Mesothelial cell of epicardium (in vitro differentiated cells): ENCODE measurements at places on chromosomes 12 and 14. TPM values are rescaled to one million over a fixed set of nuclear protein-coding genes. Genes with fewer than 3 reads are reported as not detected.

PLEKHG7 gene
- total RNA-seq = not detected in 3 replicates

HOXC9 gene
- 1.1 to 2.0 TPM (median 1.6 TPM) in 3 replicates for total RNA-seq

PTPN6 gene
- 21.6 to 26.2 TPM (median 23.6 TPM) in 3 replicates for total RNA-seq

MYH6 gene
- not detected in 3 replicates for total RNA-seq

DNA sequence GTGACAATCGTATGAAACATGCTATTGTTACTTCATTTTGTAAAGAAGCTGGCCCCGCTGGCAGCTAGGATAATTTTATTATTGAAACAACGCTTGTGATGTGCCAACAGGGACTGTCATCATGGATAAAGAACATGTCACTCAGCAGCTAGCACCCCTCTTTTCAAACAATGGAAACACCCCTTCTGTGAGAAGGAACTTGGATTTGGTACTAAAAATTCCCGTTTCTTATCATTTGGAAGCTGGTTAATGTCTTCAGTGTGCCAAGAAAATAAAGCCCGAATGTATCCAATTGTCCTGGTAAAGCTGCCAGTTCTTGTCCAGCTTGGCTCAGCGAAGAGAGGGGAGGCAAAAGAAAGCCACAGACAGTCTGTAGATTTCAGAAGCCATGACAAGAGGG lies 186.6 kb downstream of the PHLDA1 start:
- DNase-seq = no peak

GRCh38 chr14:77761205-77761931 lies 412 bp upstream of the SNW1 start:
- DNase-seq = no peak

DNA sequence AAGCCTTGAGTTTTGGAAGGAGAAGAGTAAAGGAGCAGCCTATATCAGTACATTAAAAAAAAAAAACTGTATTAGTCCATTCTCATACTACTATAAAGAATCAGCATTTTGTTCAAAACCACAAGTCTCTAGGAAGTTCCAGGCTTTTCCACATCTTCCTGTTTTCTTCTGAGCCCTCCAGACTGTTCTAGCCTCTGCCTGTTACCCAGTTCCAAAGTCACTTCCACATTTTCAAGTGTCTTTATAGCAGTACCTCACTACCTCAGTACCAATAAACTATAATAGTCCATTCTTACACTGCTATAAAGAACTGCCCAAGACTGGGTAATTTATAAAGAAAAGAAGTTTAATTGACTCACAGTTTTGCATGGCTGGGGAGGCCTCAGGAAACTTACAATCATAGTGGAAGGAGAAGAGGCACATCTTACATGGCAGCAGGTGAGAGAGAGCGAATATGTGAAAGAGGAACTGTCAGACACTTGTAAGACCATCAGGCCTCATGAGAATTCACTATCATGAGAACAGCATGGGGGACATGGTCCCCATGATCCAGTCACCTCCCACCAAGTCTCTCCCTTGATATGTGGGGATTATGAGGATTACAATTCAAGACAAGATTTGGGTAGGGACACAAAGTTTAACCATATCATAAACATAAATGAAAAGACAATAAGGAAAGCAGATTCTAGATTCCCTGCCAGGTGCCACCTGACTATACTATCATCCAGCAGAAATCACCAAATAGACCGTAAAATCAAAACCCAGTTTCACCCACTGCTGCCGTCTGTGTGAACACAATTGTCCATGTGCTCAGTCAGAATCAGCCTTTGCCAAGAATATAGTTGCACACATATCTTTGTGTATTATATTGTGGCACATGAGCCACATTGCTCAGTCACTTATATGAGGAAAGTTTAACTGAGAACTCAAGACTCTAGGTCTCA lies 27.8 kb downstream of the TOGARAM1 start:
- no peak for DNase-seq

GRCh38 chr14:94388384-94389103 lies at the start of gene SERPINA1:
SERPINA1 (minus strand) TSS chr14:94388602; CDS start chr14:94383237, 5,365 bp downstream.
- no peak for DNase-seq

DNA sequence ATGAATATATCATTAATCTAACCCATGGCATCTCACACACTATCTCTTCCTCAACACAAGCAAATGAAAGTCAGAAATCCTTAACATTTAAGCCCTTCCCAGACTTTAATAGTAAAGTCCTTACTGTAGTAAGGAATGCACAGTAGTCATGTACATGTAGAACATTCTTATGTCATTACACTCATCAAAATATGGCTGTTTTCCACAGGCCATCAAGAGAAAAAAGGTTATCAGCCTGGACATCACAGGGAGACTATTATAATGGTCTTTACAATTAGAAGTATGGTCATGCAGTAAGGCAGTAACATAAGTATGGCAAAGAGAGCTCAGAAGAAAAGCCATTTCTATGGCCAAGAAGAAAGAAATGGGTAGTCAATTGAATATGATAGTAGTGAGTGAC lies 121.2 kb downstream of the SLC6A15 start:
- no peak for DNase-seq

DNA sequence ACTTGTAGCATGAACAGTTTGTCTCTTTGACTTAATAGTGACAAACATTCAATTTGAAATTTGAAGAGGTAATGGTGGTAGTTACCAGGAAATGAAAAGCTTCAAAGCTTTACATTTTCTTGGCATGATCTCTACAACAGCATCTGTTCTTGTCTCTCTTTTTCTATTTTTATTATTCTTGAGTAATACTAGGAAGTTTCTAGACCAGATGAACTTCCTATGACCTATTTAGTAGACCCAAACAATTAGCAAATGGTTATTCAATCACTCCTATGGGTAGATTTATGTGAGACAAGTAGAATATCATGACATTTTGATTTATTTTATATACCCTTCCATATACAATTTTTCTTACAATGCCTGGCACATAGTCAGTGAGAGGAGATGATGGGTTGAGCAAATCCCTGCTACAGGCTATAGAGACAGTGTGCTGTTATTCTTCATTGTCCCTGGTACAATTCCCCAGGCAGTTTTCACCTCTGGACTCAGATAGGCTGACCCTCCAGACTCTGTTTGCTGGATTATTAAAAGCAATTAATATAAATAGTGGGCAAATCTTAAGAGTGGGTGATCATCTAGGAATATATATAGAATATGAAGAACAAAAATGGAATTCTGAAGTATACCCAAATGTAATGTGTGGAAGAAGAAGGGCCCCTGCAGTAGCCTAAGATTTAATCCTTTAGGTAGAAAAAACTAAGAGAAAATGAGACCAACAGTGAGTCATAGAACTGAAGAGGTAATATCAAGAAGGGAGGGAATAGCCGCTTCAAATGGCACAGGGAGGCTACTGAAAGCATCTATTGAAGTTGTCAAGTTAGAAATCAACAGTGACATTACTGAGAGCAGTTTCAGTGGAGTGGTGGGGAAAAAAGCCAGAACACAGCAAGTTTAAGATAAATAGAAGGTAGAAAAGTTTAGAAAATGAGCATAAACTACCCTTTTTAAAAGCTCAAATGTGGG lies 512.0 kb downstream of the FOXG1 start:
- no peak for DNase-seq
